Activated CD4-positive, alpha-beta T cell treated with anti-CD3 and anti-CD28 coated beads for 36 hours (primary cell): ENCODE measurements at places on chromosomes 3 and 15. TPM values are rescaled to one million over a fixed set of nuclear protein-coding genes. Genes with fewer than 3 reads are reported as not detected.

DNA sequence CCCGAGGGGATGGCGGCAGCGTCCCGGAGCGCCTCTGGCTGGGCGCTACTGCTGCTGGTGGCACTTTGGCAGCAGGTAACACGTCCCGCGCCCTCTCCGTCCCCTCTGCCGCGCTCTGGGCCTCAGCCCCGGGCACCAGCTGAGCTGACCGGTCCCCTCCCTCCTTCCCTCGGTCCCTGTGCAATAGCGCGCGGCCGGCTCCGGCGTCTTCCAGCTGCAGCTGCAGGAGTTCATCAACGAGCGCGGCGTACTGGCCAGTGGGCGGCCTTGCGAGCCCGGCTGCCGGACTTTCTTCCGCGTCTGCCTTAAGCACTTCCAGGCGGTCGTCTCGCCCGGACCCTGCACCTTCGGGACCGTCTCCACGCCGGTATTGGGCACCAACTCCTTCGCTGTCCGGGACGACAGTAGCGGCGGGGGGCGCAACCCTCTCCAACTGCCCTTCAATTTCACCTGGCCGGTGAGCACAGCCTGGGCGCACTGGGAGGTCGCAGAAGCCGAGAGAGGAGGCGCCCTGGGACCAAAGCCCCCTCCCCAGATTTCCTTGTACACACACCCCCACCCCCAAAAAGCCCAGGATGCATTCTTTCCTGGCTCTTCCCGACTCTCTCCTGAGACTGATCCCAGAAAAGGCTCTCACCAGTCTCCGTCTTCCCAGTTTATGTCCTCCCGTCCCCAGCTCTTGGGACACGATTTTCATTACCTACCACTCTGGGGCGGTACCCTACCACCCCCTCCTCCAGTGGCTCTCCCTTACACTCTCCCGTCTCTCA is 705 bp downstream of the DLL4 start:
- peak; percentile 34 for DNase-seq

P2RY13 gene
- not detected for total RNA-seq

DNA sequence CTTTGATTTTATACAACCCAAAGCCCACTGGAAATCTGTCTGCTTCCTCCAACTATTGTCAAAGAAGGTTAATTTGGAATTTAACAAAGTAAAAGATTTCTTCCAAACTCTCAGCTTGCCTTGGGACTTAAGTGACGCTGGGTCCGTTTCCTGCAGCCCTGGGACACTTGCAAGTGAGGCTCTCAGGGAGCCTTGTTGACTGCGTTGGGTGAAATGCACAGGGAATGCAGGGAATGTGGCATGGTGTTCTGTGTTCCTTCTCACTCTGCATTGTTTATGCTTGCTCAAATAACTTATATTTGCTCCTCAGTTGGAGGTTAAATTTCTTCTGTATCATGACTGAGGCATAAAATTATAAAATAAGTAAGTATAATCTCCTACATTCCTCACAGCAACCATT is 60.9 kb upstream of the TJP1 start:
- DNase-seq, result no peak

DNA sequence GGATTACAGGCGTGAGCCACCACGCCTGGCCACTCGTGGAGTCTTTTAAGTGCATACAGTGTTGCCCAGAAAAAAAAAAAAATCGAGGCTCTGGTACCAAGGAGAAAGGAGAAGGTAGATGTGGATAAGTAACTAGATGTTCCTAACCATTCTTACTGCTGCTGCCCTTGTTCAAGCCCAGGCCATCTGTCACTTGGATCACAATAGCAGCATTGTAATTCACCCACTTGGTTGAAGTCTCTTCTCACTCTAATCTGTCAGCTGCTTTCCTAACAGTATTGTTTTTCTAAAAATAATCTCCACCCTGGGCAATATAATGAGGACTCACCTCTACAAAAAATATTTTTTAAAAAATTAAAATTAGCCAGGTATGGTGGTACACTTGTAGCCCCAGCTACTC is 58.0 kb upstream of the CRTC3 start:
- DNase-seq, result no peak

DNA sequence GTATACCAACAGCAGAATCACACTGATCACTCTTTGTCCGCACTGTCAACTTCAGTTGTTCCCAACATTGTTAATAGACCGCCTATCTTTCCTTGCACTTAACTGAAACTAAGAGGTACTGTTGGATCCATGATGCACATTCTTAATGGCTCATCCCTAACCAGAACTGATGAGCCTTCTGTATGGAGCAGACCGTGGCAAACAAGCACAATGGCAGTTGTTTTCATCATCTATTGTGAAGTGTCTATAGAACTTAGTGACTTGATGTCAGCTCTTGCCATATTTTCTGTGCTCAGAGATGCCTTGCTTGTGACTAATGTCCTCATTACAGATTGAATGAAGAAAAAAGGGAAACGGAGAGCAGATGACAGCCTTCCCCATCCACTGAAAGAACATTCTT is 347.4 kb downstream of the NLGN1 start:
- no peak for DNase-seq

RAD51 gene
- 73.5 TPM for total RNA-seq

DNA sequence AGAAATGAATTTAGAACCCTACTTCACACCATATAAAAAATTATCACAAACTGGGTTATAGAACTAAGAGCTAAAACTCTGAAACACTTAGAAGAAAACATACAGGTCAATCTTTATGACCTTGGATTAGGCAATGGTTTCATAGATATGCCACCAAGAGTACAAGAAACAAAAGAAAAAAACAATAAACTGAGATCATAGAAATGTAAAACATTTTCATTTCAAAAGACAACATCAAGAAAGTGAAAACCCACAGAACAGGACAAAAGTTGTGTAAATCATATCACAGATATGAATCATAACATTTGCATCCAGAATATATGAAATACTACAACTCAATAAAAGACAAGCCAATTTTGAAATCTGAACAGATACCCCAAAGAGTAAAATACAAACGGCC is 72.4 kb downstream of the TBL1XR1 start:
- DNase-seq, result no peak

PML gene
- total RNA-seq, result 72.6 TPM

C3orf20 gene
- not detected for total RNA-seq

UBA7 gene
- 85.5 TPM for total RNA-seq

DNA sequence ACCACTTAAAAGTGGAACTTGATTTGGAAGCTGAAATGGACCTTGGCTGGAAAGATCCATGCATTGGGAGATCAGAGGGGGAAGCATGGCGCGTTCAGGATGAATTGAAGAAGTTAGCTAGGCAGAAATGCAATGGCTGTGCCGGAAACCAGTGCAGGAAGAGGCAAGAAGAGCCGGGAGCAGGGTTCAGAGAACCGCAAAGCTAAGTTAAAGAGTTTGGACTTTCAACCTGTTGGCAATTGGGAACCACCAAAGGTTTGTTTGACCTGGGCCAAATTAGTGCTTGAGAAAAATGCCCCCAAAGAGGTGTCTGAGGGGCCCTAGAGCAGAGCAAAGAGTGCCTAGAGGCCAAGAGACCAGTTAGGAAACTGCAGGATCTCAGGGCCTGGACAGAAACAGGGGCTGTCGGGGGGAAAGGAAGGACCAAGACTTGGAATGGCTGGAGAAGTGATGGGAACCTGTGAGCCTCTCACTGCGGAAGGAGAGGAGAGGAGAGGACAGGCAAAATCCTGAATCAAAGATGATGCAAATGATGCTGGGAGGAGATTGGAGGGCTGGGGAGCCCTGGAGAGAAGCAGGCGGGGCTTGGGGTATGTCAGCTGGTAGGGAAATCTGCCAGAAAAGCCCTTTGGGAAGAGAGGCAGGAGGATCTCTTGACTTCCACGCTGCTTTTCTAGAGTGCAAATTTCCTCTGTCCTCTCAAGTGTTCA is 49.3 kb downstream of the FAM174B start:
- no peak for DNase-seq

BCL6 gene
- 52.8 TPM for total RNA-seq
